ENCODE measurements at places on chromosomes 16 and 17.

- DNase-seq = peak; percentile 60
Measured at GRCh38 chr16:85416228-85417109, 196.7 kb upstream of the GSE1 start.

- DNase-seq = no peak
Measured at GRCh38 chr17:61380836-61381525, 18.7 kb upstream of the TBX2 start.

DNA sequence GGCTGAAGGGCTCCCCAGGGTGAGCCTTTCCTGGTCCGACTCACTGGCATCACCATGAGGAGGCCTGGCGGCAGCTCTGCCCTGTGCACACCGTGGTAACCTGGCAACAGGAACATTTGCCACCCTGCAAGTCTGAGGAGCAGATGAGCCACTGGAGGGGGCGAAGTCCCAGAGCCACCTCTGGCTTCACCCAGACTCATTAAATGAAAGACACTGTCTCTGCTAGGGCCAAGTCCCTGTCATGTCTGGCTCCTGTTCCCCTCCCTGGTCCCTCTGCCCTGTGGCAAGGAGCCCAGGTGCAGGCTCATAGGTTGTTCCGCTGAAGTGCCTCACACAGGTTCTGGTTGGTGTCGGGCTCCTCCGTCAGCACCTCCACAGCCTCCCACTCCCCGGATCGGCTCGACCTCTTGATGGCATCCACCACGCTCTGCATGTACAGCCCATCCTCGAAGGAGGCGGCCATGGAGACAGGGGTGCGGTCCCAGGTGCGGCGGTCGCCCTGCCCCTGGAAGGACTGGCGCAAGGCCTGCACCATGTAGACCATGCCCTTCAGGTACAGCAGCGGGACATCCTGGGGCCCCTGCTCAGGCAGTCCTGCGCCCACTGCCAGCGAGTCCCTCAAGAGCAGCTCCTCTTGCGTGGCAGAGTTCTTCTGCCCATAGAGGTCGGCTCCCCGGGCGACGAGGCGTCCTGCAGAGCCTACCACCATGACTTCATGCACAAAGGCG is 8.4 kb downstream of the C16orf86 start:
- no peak for DNase-seq

- DNase-seq = no peak
Measured at GRCh38 chr16:73383195-73383987, 335.5 kb upstream of the ZFHX3 start.

DNA sequence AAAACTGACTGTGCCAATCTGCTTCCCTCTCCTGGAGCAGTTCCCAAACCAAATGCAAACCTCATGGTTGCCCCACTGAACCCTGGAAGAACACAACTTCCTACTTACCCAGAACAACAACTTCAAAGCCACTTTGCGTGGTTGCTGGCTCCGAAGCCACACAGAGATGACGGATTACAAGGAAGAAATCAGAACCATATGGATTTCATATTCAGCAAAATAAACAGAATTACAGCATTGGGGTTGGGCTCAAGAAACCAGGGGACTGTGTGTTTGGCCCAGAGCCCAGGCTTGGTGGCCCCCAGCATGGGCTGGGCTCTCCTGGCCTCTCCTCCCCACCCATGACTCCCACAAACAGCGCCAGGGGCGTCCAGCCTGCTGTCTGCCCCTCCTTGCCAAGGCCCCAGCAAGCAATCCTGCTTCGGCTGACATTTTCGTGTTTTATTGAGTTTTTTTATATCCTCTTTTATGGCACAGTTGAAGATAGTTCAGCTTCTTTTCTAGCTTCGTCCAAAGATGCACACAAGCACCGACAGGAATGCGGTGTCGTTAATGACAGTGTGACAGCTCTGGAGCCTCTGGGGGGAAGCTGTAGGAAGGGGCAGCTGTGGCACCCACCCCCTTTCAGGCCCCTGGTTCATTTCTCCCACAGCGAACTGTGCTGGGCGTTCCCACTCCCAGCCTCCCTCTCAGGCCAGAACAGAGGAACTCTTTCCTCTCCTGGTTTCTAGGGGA is 137.1 kb downstream of the GAS7 start:
- no peak for DNase-seq

DNA sequence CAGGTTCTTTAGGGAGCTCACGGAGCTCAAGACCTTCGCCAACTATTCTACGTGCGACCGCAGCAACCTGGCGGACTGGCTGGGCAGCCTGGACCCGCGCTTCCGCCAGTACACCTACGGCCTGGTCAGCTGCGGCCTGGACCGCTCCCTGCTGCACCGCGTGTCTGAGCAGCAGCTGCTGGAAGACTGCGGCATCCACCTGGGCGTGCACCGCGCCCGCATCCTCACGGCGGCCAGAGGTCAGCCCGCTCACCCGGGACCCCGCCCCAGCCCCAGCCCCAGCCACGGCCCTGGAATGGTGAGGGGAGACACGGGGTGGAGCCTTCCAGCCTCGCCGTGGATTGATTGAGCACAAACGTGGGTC is 13.5 kb downstream of the SARM1 start:
- no peak for DNase-seq

DNA sequence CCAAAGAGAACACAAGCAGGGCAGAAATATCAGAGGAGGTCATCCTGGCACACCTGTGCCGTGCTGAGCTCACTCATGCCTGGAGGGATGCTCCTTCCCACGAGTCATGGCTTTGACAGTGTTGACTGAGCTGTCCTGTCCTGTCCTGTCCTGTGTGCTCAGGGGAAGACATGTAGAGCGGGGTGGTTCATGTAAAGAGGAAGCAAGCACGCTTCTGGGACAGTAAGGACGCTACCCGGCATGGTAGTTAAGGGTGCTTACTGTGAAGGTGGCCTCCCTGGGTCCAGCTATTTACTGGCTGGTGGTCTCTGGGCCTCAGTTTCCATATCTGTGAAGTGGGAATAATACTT is 398 bp downstream of the LGALS9 start:
- no peak for DNase-seq

DNA sequence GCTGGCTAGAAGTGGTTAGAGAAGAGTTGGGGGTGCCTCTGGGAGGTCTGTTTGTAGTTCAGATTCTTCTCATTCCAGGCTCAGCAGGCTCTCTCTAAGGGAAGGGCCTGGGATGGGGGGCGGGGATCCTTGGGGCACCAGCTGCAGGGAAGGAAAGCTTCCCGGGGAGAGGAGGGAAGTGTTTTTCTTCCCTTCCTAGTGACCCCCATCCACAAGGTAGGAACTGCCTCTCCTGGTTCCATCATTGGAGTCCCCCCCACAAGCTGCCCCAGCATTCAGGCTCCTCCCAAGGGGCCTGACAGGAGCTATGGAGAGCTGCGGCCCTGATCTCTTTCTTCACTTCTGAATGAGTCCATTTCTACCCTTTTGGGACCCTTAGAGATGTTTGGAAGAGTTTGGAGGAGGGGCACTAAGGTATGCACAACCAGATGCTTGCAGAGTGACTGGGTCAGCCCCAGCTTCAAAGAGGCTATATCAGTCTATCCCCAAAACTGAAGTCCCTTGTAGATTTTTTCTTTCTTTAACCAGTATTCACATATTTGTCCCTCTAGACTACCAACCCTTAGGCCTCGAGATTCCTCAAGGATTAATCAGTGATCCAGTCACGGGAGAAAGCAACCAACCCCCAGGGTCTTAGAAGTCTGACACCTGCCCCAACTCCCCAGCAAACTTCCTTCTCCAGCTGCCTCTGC is 13.9 kb upstream of the FZD2 start:
- no peak for DNase-seq

- DNase-seq = no peak
Measured at GRCh38 chr16:1687427-1688316, 9.6 kb downstream of the JPT2 start.

DNA sequence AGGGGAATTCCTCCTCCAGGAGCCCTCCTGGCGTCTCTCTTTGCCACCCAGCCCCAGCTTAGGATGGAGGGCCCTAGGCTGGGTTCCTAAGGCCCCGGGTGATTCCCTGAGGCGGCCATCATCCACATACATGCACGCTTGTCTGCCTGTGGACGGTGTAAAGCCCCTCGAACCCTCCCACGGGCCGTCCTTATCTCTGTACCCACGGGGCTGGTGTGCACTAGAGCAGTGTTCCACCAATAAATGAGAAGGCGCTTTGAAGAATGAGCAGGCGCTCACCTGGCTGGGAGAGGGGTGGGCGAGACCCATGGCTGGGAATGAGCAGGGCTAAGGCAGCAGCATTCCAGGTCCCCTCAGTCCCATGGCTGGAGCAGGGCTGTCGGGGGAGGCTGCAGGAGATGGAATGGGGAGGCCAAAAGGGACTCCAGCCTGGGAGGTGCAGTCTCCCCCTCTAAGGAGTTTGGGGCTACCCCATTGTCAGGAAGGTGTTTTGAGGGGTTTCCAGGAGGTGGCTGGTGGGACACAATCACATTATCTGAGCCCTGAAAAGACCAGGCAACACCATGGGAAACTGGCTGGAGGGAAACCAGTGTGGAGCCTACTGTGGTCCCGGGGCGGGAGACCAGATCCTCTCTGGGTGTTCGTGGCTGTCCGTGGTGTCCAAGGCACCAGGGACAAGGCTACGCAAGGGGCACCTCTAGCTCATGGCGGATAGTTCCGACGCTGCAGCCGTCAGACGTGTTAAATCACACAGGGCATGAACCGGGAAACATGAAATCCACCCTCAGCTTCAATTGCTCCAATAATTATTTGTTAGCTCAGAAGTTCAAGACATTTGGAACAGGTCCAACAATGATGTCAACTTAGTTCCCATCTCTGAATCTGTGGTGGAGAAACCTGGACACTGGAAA is 87.5 kb upstream of the DNAH17 start:
- DNase-seq = no peak

DNA sequence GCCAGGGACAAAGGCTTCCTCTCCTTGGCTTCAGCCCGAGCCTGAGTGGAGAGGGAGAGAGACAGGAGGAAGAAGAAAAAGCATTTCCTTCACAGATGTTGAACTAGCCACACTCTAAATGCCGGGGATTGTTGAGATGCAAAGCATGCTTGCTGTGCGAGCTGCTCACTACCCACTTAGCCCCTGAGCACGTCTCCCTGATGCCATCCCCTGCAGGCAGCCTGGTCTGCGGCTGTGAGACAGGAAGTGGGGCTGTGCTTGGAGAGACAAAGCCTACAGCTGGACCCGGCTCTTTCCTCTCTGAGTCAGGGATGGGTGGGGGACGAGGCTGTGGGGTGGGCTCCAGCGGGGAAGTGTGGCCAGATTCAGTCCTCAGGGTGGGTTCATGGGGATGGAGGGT is 13.7 kb downstream of the WNT9B start:
- DNase-seq = no peak

GRCh38 chr17:74085434-74085833 is 118.0 kb upstream of the RPL38 start:
- DNase-seq = no peak

- DNase-seq = peak; percentile 85
Measured at GRCh38 chr16:74608944-74609343, 2.0 kb upstream of the GLG1 start.

DNA sequence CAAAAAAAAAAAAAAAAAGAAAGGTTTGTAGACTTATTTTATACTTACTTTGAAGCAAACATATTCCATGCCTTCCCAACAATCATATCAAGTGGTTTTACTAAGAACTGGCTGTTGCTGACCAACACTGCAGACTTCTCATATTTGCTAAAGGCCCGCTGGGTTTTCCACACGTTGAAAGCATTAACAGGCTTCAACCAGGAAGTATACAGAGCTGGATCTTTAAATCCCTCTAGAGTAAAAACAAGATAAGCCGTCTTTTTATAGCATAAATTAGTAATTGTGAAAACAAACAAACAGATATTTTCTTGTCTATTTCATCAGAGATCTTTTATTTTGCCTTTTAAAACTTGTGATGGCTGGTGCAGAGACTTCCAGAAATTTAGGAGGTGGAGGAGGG is 29.1 kb downstream of the TUBD1 start:
- no peak for DNase-seq

DNA sequence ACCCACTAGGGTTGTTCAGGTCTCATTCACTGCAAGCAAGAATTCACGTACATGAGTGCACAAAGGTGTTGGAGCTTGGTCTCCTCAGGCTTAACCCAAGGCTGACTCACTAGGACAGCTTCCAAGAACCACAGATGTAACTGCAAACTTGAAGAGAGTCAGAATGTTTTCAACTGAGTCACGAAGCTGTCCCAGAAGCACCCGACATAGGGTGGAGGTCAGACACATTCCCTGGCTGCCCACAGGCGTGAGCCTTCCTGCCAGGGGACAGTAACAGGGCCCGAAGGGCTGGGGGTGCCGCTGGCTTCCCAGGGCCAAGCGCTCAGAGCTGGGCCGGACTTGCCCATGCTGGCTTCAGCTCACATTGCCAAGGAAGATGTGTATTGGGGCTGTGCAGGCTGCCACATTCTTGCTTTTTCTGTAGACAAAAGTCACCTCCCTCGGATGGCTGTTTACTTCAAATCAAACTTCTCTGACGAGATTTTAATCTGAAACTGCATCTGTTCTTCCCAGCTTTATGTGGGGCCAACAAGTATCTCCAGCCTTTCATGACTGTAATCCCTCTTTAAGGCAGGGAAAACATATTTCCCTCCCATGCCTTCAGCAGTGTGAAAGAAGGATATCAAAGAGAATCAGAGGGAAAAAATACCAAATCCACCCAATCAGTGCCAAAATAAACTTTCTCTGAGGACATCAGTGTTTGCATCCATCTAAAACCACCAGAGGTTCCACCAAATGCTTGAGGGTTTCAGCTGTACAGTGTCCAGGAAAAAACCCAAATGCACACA is 14.3 kb downstream of the CMTM3 start:
- no peak for DNase-seq

- DNase-seq = no peak
Measured at GRCh38 chr17:75551266-75551665, 25.8 kb downstream of the LLGL2 start.

- DNase-seq = no peak
Measured at GRCh38 chr17:74814453-74814852, 38.3 kb upstream of the NAT9 start.

DNA sequence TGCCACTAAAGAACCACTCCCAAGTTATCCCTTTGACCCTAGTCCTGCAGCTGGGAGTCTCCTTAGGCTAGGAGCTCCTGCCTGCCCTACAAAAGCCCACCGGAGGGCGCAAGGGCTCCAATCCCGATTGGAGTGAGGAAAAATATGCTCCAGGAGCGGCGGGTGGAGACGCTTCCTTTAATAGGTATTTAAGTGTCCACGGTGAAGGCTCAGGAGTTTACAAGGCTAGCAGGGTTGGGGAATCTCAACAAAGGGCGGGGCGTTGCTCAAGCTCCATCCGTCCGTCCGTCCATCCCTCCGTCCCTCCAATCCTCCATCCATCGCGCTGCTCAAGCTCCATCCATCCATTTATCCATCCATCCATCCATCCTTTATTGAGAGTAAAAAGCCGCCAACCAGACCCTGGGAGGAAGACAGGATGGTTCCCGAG is 556 bp upstream of the SPNS1 start:
- no peak for DNase-seq

DNA sequence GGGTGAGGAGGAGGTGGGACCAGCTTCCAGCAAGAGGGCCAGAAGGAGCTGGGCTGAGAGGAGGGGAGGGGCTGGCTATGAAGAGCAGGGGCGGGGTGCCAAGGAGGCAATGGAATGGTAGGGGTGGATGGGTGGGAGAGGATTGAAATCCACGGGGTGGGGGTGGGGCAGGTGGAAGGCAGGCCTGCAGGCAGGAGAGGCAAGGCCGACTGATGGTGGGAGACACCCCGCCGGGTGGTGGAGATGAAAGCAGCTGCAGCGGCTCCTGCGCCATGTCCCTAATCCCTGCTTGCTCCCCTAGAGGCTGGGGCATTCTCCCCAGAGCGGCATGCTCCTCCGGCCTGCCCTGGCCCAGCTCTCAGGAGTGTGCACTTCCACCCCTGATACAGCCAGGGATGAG is 27.8 kb upstream of the TAC4 start:
- no peak for DNase-seq

Measured in CD4-positive, alpha-beta memory T cell (primary cell).